Activated CD4-positive, alpha-beta memory T cell treated with anti-CD3 and anti-CD28 coated beads, Interleukin-2, amount 10 ng/mL, durations not matched to agents 7 days and 5 days (primary cell): ENCODE measurements at places on chromosomes 12 and 14. TPM values are rescaled to one million over a fixed set of nuclear protein-coding genes. Genes with fewer than 3 reads are reported as not detected.

MYL2 gene
- total RNA-seq, result not detected

TCTN1 gene
- total RNA-seq, result 2.6 TPM

DNA sequence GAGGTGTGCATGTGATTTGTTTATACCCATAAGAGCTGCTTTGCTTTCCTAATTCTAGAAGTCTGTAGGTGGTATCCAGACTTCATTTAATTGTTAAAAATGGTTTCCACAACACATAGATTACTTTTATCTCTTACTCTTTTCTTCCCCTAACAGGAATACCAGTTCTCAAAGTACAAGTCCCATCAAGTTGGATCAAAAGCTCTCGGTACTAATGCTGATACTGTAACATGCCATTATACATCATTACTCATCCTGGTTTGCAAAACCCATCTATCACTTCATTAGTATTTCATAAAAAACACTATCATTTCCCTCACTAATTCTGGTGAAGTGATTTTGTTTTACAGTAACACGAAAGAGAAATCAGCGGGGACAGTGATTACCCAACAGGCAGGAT is 94.3 kb downstream of the PPP2R5E start:
- no peak for DNase-seq

- no peak for DNase-seq
Observed at GRCh38 chr14:61659582-61659981, 35.7 kb upstream of the HIF1A start.

GRCh38 chr14:38056270-38056669 is 151.4 kb upstream of the SSTR1 start:
- no peak for DNase-seq

- no peak for DNase-seq
Observed at GRCh38 chr12:33310471-33310870, 129.1 kb downstream of the SYT10 start.

NFATC4 gene
- not detected for total RNA-seq

- DNase-seq, result no peak
Observed at GRCh38 chr12:1322821-1323220, 271.6 kb downstream of the FBXL14 start.

DAO gene
- not detected for total RNA-seq

GRCh38 chr12:89383235-89384049 is 31.1 kb upstream of the DUSP6 start:
- no peak for DNase-seq

DNA sequence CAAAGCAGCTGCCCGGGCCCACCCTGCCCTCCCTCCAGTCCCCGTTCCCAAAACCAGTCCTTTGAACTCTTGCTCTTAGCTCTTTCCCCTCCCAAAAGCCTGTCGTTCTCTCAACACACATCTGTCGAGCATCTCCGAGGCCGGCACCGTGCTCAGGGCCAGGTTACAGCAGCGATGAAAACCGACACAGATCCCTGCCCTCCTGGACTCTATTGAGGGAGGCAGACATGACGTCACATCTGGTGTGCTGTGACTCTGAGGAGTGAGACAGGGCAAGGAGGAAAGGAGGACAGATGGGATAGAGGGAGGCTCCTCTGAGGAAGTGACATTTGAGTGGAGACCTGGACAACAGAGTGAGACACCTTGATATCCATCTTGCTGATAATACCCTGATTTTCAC is 34.6 kb upstream of the PWP1 start:
- DNase-seq, result no peak
